ENCODE measurements at places on chromosomes 7 and 10.

GRCh38 chr7:151851145-151851751 is 25.7 kb downstream of the PRKAG2 start:
- DNase-seq = no peak

GRCh38 chr7:28528899-28529298 is 116.6 kb downstream of the CREB5 start:
- no peak for DNase-seq

GRCh38 chr10:71067098-71067740 is 145.2 kb upstream of the UNC5B start:
- DNase-seq = no peak

- no peak for DNase-seq
Observed at GRCh38 chr7:37657816-37658215, 25.8 kb upstream of the GPR141 start.

DNA sequence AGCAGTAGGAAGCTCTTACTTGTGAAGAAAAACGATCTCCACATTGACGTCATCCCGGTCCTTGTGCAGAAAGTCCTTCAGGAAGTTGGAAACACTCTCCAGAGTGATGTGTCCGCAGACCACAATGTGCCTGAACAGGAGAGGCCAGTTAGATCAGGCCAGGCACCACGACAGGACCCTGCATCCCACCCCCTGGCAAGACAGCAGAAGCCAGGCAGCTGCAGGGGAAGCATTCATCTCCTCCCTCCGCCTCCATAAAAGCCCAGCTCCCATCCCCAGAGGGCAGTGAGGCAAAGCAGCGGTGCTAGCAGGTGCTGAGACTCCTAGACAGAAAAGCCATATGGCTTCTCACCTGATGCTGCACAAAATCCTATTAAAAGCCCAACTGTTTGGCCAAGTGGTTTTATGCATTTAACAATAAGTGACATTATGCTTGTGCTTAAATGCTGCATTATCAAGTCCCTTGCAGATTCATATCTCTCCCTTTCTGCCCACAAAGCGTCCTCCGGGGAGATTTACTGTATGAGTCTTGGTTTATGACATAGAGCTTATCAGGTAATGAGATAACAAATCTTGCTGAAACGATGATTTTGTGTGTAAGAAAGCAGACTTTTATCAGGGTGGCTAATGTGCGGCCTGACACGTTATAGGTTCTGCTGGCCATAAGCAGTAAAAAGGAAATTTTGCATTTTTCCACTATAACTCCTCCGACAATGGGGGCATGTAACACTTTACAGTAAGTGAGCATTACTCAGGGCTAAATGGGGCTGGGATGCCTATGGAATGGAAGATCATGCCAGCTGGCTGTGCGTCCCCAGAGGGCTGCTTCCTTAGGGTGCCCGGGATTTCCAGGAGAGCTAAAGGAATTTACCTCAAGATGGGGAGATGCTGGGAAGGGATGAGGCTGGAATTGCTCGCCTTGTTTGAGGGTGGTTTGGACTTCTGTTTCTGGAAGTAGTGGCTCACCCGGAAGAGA is 546.9 kb downstream of the KCNMA1 start:
- DNase-seq = no peak

DNA sequence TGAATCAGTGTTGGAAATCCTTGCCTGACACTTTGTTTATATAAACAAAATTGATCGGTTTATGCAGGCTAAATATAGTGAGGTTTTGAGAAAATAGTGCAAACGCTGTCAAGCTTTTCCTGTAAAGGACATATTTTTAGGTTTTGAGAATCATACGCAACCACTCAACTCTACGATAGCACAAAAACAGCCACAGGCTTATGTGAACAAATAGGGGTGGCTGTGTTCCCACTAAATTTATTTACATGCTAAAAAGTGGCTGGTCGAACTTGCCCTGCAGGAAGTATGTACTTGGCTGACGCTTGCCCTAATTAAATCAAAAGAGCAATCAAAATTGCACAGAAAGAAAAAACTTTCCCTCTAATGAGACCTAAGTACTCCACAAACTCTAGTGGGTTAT is 234.7 kb upstream of the CACNA2D1 start:
- DNase-seq = no peak

- DNase-seq = no peak
Observed at GRCh38 chr10:87916515-87916914, 53.1 kb downstream of the PTEN start.

DNA sequence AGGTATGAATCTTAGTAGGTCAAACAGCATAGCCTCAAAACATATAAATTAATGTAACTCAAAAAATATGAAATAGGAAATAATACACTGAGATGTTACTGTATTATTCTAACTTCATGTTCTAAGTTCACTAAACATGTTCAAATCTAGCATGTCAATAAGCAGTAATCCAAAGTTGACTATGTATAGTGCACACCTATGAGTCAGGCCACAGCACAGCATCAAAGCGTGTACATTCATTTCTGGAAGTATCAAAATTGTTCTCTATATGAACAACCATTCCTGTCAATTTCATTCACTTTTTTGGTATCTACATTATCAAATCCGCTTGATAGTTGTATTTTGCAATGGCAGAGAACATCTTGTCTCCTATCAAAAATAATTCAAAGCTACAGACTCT is 418.9 kb upstream of the POM121L12 start:
- DNase-seq = no peak

GRCh38 chr7:155090684-155091083 is 20.6 kb downstream of the HTR5A start:
- no peak for DNase-seq

GRCh38 chr10:118193642-118194041 is 146.9 kb upstream of the RAB11FIP2 start:
- DNase-seq = no peak

GRCh38 chr10:103127241-103127640 is 65.8 kb downstream of the NT5C2 start:
- DNase-seq = no peak

DNA sequence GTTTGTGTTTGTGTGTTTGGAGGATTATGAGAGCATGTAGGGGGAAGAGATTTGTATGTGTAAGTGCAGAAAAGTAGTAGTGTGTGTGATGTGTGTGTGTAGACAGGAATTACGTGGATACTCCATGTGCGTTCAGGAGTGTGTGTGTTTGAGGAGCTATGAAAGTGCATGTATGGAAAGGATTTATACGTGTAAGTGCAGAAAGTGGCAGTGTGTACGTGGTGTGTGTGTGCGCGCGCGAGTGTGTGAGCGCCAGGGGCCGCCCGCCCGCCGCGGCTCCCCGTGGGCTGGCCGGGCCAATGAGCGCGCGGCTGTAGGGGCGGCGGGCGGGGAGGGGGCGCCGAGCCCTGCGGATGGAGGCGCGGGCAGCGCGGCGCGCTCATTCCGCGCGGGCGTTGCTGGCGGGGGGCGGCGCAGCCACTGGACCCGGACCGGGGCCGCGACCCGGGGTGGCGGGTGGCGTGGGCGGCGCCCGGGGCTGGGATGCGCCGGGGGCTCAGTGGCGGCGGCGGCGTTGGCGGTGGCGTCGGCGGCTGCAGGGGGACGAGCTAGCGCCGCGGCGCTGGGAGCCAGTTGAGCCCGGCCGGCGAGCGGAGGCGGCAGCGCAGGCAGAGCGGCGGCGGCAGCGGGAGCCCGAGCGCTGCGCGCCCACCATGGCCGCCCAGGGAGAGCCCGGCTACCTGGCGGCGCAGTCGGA is at the start of gene BICC1:
BICC1 (plus strand) TSS at position 382 of the 697 bp plus-strand sequence; CDS start at position 654, 272 bp downstream.
- DNase-seq = peak; percentile 68

DNA sequence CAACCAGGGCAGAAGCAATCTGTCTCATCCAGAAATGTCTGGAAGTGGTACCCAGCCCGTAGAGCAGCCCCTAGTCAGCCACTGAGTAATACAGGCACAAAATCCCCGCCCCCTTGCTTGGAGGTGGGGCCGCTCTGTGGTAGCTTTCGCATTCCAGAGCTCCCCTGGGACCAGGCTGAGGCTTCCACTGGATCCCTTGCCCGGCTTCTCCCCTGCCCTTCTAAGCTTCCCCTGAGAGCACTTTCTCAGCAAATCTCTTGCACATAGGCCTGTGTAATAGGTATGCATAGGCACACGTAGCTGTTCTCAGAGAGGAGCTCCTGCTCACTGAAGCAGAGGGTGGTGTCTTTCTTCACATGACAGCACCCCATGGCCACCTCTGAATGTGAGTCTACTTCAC is 144.2 kb downstream of the BMS1 start:
- no peak for DNase-seq

GRCh38 chr7:23445326-23445725 is 25.0 kb downstream of the IGF2BP3 start:
- DNase-seq = no peak

GRCh38 chr10:33095867-33096815 is 138.1 kb upstream of the ITGB1 start:
- DNase-seq = no peak

GRCh38 chr7:12567015-12567414 is 3.5 kb upstream of the SCIN start:
- no peak for DNase-seq

DNA sequence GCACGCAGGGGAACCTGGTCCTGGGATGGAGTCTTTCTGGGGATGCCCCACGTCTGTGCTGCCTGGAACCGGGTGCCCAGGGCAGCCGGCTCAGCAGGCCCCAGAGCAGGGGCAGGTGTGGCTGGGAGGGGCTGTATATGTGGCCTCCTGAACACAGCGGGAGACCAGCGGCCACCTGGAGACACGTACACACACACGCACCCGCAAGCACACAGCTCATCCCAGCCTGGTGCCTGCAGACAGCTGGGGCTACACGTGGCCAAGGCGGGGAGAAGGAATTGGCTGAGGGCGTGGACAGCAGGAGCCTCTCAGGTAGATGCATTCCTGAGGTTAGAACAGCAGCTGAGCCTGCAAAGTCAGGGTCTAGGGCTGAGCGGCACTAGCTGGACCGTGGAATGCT is 14.0 kb downstream of the ADAM8 start:
- DNase-seq = no peak

- DNase-seq = no peak
Observed at GRCh38 chr7:124779194-124779593, 13.6 kb upstream of the GPR37 start.

GRCh38 chr10:5159126-5159525 is 25.8 kb downstream of the AKR1C8 start:
- DNase-seq = no peak

GRCh38 chr10:24920907-24921881 is 31.2 kb downstream of the PRTFDC1 start:
- peak; percentile 54 for DNase-seq

- DNase-seq = no peak
Observed at GRCh38 chr7:48245751-48246472, 74.7 kb downstream of the ABCA13 start.

DNA sequence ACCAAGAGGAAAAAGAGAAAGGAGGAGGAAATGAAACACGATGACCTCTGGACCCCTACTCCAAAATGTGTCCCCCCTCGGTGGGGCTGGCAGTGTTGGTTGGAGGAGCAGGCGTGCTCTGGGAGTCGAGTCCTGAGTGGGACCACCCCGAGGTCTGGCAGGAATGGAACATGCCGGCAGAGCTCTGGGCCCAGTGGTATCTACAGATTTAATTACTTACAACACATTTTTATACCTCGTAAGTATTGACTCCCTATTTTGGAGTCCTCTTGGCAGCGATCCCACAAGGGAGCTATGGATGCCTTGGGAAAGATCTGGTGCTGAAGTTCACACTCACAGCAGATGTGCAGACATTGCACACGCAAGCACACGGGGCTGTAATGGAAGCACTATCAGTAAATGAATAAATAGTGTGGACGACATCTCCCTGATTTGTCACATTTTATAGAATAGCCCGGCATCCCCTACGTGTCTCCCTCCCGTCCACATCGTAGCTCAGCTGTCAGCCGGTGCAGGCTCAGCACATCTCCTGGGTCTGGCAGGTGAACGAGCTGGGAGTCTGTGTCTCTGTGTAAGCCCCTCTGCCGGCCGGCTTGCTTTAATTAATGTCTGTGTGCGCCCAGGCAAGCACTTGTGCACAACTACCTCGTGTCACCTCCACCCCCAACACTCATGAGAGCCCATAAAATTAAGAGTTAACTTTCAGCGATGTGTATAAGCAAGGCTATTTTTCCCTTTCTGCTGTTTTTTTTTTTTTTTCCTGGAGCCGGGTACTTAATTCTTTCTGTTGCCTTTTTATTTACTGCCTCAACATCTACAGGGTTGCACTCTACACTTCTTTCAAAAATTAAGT is 603.2 kb downstream of the LRMDA start:
- no peak for DNase-seq

DNA sequence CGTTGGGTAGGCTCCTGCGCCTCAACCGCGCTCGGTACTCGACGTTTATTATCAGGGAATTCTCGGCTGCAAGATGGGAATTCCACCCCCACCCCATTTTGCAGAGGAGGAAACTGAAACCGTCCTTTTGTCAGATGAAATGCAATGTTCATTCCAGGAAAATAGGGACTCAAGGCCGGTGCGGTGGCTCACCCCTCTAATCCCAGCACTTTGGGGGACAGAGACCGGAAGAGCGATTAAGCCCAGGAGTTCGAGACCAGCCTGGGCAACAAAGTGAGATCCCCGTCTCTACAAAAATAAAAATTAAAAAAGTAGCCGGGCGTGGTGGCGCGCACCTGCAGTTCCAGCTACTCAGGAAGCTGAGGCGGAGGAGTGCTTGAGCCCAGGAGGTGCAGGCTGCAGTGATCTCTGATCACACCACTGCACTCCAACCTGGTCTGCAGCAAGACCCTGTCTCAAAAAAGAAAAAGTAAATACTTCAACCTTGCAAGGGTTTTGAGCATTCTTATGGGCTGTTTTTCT is 720 bp upstream of the RFC2 start:
- no peak for DNase-seq

DNA sequence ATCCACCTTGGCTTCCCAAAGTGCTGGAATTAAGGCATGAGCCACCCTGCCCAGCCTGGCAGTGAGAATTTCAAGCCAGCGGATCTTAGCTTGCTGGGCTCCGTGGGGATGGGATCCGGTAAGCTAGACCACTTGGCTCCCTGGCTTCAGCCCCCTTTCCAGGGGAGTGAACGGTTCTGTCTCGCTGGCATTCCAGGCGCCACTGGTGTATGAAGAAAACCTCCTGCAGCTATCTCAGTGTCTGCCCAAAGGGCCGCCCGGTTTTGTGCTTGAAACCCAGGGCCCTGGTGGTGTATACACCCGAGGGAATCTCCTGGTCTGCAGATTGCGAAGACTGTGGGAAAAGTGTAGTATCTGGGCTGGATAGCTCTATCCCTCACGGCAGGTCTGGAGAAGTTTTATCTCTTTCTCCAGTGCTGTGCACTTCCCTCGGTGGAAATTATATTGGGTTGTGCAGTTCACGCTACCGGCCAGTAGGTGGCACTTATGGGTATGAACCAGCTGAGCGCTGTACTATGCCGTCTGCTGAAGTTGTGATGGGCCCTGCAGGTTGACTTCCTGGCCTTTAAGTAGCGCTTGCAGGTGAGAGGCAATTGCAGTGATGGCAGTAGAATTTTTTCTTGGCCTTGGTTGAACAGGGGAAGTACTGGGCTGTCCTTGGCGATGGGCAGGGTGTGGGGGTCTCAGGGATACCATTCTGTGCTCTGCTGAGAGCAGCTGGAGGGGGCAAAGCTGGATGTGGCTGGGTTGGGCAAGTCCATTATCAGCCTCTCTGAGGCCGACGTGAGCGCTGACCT is 138.0 kb upstream of the MTPN start:
- no peak for DNase-seq
